ENCODE measurements at places on chromosomes 11 and 22.
A peak's percentile ranks its signal among the peaks of the same experiment; 100 is the strongest.

DNA sequence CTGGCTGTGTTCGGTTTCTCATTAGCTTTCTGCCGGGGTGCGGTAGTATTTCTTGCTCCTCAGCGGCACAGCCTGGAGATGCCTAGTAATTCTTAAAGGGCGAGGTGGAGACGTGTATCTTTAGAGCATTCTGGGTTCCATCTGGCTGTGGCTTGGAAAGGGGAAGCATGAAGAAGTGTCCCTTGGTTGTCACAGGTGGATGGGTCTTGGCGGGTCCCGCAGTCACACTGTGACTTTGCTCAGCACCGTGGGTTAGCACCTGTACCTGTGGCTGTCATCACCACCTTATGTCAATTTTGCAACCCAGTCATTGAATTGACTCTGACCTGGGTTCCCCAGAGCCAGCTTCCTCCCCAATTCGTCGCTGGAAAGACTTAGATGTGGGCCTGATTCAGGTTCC is 57.6 kb downstream of the MIAT start:
- DNase-seq = no peak

- DNase-seq = no peak
Measured at GRCh38 chr22:46537946-46538813, 760 bp upstream of the CELSR1 start.

DNA sequence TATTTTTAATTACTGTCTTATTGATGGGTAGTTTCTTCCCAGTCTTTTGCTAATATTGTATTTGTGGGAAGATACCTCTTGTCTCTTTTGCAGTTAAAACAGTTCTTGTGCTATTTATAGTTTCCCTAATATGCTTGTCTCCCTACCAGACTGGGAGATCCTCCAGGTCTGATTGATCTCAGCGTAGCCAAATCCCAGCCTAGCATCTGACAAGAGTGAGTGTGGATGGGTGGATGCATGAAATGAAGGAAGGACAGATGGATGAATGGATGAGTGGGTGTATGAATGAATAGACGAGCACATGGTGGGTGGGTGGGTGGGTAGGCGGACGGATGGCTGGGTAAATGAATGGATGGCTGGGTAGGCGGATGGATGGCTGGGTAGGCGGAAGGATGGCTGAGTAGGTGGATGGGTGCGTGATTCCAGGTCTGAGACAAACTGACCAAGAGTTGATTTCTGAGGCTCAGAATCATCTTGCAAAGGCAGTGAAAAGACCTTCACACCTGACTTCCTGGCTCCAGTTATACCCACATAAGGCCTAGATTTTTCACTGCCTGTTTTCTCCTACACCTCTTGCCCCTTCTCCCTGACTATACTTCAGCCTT is 11.4 kb downstream of the DNAJB13 start:
- no peak for DNase-seq

- no peak for DNase-seq
Measured at GRCh38 chr11:86081455-86081854, 12.6 kb upstream of the PICALM start.

DNA sequence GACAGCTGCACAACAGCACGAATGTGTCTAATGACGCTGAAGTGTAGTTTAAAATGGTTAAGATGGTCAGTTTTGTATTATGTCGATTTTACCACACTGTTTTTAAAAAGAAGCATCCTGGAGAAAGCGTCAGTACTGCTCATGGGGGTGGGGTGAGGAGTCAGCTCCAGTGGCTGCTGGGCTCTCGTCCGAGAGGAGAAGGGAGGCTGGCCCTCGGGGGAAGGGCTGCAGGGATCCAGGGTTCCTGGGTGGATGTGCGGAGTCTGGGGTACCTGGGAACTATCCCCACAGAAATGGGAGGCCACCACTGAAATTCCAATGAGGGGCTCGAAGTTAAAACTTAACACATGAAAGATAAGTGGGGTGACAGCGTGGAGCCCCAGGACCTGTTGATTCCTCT is 11.9 kb downstream of the C11orf21 start:
- DNase-seq = no peak

DNA sequence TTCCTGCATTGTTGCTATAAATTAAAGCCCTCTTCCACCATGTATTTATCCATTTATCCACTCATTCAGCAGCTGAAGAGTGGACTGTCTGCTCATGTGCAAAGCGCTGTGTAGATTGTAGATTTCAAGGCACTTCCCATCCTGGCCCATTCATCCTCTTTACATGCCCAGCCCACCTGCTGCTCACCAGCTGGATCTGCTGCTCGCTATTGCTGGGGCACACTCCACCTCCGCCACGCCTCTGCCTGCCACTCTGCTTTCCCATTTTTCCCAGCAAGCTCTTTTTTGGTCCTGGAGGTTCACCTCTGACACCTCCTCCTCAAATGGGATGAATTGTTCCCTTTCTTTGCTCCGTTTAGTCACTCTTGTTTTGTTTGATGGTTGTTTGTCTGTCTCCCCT is 48.3 kb downstream of the CEP164 start:
- DNase-seq = no peak

DNA sequence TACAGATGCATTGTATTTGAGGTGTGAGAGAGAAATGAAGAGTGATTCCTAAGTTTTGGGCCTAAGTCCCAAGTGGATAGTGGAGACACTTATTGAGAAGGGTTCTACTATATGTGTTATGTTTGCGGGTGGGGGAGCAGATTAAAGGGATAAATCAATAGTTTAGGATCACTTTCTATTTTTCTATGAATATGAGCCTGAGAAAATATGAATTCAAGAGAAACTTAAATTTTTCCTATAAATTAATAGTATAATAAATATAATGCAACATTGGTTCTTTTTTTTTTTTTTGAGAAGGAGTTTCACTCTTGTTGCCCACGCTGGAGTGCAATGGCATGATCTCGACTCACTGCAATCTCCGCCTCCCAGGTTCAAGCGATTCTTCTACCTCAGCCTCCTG is 31.3 kb downstream of the AMBRA1 start:
- no peak for DNase-seq

DNA sequence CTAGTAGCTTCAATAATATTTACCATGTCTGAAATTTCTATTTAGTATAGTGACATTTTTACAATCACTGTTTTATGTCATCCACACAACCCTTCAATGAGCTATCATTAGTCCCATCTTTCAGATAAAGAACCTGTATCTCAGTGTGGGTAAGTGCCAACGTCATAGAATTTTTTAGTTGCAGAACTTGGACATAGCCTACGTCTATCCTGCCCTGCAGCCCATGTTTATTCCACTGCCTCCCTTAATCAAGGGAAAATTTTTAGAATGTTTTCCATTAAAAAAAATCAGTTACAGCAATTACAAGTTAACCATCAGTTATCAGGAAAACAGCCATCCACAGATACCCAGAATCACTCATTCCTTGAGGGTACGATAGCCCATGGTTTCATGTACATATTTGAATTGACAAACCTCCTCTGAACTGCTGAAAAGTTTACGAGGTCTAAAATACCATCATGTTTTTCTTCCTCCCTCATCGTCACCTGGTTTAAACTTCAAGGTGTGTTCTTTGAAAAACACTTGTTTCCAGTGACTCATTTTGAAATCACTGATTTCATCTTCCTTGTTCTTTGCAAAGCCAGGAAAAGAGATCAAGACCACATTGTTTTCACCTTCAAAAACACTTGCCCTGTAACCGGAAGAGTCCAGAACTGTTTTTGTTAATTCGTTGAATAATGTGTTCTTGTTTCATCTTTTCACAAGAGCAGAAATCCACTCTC is 100.9 kb downstream of the FAM76B start:
- DNase-seq = no peak

GRCh38 chr11:70173018-70173417 is 30.1 kb upstream of the FADD start:
- no peak for DNase-seq

DNA sequence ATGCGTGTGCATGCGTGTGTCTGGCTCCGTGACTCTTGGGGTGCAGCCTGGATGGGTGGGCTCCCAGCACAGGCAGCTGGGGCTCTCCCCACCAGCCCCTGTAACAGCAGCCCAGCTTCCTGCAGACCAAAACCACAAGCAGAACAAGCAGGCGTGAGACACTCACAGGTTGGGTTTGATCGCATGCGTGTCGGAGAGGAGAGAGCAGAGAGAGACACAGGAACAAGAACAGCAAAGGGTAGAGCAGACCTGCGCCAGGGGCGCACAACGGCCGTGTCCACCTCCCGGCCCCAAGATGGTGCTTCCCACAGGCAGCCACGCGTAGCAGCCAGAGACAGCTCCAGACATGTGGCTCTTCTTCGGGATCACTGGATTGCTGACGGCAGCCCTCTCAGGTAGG is at the start of gene CD6:
CD6 (plus strand) TSS at position 161 of the 400 bp plus-strand sequence; CDS start at position 347, 186 bp downstream.
- DNase-seq = no peak

DNA sequence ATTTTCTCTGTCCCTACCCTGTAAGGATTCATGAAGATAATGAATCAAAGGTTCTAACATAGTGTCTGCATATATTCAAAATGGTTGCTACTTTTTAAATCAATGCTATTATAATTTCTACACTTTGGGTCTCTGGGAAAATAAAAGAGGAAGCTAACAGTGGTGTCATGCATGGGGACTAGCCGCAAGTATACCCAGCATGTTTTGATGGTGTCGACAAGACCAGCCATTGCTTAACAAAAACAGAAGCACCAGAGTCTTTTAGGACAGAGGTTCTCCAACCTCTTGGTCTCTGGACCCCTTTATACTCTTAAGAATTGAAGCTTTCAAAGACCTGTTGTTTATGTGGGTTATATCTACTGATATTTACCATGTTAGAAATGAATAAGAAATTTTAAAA is 37.8 kb downstream of the RNF141 start:
- no peak for DNase-seq

DNA sequence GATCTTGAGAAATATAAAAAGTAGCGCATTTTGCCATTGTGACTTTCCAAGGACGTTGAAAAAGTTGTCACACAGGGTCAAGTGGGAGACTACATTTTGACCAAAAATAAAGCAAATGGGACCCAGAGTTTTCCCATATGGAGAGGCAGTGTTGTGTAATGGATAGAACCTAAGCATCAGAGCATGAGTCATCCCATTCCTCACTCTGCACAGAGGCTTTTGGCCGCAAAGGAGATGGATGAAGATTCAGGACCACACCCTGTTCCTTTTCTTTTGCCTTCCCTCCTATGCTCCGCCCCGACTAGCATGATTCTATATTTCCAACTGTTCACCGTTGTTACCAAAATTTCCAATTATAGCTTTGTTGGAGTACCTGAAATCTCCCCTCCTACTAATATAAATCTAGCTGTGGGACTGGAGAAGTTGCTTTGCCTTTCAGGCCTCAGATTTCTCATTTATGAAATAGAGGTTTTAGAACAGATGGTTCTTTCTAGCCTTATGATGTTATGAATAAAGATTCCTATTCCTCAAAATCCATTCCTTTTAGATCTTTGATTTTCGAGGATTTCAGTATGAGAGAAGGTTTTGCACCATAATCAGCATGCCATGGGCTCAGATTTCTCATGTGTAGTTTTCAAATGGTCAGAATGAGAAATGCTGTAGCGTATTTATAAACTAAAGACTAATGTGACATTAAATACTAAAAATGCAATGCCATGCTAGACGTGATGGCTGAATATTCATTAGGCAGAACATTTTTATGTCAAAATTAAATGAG is 921.9 kb upstream of the TENM4 start:
- DNase-seq = no peak

DNA sequence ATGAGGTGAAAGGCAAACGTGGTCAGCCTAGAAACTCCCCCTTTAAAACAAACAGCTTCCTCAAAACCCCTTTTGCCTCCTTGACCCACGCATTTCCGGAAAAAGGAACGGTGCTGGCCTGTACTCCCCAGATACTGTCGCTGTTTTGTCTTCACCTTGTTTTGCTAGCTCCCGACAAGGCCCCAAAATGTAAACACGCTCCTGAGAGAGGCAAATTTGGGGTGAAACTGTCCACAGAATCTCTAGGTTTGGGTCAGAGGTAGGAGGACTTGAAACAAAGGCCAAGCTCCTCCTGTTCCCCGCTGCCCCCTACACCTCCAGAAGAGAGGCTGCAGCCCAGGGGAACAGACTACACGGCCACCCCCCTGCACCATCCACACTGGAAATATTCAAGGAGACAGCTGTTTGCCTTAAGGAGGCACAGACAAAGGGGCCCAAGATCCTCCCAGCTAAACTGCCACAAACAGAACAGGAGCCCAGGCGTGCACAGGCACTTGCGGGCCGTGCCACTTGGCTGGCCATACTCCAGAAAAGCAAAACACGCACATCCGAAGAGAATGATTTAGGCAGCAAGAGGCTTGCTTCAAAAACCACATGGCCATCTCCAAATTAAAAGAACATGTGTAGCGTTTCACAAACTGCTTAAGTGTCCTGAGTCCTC is 160.5 kb upstream of the GRK3 start:
- peak; percentile 36 for DNase-seq

DNA sequence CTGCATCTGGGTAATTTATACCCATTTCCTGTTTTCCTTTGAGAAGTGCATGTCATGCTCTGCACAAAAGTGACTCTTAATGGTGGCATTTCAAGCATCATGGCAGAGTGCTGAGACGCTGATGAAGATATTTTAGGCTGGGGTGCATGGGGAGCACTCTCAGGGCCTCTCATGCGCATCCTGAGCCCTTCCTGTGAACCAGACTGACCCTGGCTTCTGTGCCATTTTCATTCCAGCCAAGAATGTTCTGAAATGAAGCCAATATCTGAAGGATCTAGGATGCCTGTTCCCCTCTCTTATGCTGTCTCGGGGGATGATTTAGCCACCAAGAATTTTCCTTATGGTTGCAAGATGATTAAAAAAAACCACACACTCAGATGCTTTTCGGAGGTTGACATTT is 61.5 kb downstream of the MIAT start:
- no peak for DNase-seq

GRCh38 chr22:22687638-22688500 is 43.5 kb downstream of the GGTLC2 start:
- DNase-seq = peak; percentile 31

DNA sequence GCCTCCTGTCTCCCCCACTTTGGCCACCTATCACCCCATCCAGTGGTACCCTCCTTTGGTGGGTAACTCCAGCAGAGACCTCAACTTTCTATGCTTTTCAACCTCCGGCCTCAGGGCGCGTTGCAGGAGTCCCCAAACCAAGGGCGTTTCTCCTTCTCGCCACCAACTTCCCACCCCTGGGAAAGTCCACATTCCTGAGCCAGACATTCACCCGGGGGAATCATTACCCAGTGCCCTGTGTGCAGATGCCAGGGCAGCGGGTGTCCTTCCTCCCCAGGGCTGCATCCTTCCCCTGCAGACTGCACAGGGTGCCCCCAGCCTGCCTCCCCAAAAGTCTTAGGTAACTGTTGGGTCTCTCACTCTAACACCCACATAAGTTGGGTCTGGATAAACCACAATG is 26.4 kb downstream of the MYEOV start:
- DNase-seq = no peak

GRCh38 chr11:86063536-86063935 is 5.3 kb downstream of the PICALM start:
- no peak for DNase-seq

All from ELF-1 (cell line).